ENCODE measurements at places on chromosomes 5 and 9.

DNA sequence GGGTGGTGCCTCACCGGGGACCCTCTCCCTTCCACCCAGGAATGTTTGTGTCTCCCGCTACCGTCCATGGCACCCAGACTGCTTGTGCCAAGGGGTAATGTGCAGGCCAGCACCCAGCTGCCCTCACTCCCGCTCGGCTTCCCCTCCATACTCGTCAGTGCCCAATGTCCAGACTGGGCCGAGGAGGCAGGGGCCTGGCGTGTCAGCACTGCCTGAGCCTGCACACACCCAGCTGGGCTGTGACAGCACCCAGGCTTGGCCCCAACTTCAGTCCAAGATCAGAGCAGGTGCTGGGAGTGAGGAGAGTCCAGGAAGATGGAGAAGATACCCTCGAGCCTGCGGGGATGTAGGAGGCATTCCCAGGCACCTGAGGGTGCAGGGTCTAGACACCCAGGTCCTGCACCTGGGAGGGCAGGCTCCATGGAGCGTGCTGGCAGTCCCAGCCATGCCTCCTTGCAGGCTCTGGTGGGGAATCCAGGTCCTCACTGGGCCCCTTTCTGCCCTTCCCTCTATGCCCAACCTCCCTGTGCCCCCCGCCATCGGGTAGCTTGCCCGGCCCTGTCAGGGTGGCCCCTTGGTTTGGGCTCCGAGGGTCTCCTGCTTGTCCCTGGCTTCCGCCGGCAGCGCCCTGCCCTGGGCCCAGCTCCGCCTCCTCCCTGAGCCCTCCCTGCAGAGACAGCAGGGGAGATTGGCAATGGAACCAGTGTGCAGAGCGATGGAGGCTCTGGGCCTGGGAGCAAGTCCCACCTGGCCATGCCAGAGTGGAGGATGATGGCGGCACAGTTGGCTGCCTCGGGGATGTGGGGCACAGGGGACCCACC lies 250.8 kb upstream of the EDIL3 start:
- DNase-seq = no peak

- DNase-seq = no peak
Observed at GRCh38 chr5:120405286-120405864, 58.7 kb upstream of the PRR16 start.

- no peak for DNase-seq
Observed at GRCh38 chr5:38376404-38376803, 118.0 kb downstream of the EGFLAM start.

DNA sequence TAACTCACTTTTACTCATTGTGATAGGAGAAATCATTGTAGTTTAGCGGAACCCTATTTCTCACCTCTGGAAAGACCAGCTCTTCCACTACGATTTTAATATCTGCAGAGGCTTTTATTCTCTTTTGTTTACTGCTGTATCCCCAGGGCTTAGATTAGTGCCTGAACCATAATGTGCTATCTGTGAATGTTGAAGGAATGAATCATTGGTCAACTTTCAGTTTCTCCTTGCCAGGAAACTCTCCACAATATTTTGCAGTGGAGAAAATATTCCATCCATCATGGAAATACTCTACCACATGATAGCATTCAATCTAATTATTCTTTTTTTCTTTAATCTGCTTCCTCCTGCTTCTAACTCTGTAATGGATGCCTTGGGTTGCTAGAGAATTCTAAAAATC lies 263.5 kb upstream of the PTPRD start:
- no peak for DNase-seq

GRCh38 chr5:148799737-148800527 lies 26.5 kb upstream of the ADRB2 start:
- DNase-seq = no peak

GRCh38 chr5:159444441-159445082 lies 114.3 kb upstream of the IL12B start:
- DNase-seq = peak; percentile 23

GRCh38 chr5:11683666-11684065 lies 220.6 kb downstream of the CTNND2 start:
- no peak for DNase-seq

DNA sequence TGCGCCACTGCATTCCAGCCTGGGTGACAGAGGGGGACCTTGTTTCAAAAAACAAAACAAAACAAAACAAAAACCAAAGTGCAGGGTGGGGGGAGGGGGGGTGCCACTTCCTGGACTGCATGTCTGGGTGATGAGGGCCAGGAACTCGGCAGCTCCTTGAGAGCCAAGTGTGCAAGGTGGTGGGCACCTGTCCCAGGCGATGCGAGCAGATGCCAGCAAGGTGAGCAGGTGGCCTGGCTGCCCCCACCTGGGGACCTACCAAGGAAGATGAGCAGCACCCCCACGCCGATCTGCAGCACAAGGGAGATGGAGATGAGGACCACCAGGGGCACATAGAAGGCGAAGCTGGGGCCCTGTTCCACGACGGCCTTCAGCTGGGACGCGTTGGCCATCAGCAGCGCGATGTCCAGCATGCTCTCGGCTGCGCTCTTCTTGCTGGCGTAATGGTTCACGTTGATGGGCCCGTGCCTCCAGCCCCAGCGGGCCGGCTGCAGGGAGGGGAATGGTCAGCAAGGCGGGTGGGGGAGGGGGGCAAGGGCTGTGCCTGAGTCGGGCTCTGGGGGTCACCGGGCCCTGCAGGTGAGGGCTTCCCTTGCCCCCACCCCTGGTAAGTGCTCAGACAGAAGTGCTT lies 7.8 kb downstream of the NINJ1 start:
- DNase-seq = no peak

DNA sequence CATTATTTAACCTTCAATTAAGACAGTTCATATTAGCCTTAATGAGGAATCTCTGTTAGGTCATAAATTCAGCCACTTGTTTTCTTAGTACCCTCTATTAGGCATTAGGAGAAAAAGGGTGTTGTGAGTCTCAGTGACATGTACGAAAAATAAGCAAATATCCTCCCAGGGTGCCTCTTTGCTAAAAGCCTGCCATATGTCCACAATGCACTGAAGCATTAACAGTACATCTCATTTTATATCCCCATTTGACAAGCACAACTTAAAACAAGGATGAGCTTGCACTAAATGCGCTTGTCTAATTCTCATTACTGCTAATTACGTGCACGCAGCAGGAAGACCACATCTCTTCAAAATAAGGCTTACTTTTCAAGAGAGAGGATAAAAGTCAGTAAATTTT lies 48.4 kb upstream of the SRFBP1 start:
- no peak for DNase-seq

- DNase-seq = no peak
Observed at GRCh38 chr5:41102341-41102740, 31.2 kb upstream of the MROH2B start.

DNA sequence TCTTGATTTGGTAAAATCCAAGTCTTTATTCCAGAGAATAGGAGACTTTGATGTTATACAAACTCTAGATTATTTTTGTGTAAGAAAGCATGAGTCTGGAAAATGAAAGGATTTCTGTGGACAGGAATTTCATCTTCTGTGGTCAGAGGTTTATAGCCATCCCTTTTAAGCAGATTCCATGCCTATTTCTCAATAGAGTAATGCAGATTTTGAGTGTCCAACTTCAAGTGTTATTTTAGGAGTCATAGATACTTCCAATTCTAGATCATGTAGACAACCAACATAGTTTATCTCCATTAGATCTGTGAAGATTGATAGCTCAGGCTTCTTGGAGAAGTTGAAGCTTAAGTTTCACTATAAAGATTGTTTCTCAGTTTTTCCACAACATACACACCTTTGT lies 379.7 kb downstream of the PSAT1 start:
- no peak for DNase-seq

DNA sequence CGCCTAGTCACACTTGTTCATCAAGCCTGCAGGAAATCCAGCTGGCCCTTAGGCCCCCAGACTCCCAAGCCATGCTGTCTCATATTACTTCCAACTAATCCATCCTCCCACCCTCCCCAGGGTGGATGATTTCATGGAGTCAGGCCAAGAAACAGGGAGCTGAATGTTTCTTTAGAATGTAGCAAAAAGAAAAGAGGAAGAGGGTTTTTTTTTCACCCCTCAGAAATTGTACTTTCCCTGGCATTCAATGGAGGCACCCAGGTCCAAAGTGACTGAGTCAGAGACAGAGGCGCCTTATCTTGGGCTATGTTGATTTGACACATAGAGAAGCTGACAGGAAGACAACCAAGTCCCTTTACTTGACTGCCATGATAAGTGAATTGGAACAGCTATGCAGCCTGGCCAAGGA lies 260.2 kb upstream of the NR4A3 start:
- no peak for DNase-seq

- no peak for DNase-seq
Observed at GRCh38 chr5:140632366-140633020, 482 bp downstream of the CD14 start.

- no peak for DNase-seq
Observed at GRCh38 chr5:68479524-68479923, 264.0 kb downstream of the PIK3R1 start.

- DNase-seq = no peak
Observed at GRCh38 chr9:78021697-78022096, 9.9 kb downstream of the GNAQ start.

- DNase-seq = no peak
Observed at GRCh38 chr9:134227451-134228411, 63.4 kb upstream of the RNU6ATAC start.

- no peak for DNase-seq
Observed at GRCh38 chr5:124888622-124889485, 142.4 kb upstream of the ZNF608 start.

DNA sequence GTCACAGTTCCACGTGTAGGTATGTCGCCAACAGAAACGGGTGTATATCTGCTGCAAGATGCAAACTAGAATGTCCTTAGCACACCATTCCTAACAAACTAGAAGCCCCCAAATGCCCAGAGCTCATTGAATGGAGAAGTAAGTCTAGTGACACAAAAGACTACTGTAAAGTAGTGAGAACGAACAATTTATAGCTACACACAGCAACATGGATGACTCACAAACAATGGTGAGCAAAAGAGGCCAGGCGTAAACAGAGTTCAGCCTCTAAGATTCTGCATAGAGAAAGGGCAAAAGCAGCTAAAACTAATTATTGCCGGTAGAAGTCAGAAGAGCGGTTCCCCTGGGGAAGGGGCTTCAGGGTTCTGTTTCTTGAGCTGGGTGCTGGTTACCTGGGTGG lies 74.7 kb downstream of the AMBP start:
- DNase-seq = no peak

GRCh38 chr5:531101-531748 lies 7.0 kb upstream of the SLC9A3 start:
- DNase-seq = no peak

GRCh38 chr9:137278721-137279711 lies 1.5 kb downstream of the TOR4A start:
- no peak for DNase-seq

DNA sequence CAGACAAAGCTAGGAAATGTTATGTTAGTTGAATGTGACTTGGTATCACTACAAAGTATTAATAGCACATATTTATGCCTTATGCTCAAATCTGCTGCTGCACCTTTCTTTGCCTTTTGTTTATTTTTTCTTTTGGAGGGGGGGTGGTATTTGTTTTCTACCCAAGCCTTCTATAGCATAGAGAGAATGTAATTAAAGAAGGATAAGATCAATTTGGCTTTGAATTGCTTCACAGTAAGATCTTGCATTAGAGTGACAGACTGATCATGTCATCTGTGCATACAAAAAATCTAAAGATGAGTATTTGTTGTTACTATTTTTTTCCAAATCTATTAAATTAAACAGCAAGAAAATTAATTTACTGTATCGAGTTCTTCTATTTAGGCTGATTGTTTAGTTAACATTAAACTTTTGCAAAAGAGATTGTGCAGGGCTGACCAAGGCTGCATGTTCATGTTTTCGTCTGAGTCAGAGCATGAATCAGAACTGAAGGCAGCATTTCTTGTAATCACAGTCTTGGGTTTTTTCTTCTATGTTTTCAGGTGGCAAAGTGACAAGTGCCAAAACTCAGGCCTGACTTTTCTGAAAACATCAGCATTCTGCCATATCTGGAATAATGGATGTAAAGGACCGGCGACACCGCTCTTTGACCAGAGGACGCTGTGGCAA lies 1007.1 kb upstream of the WWC1 start:
- peak; percentile 29 for DNase-seq

- DNase-seq = no peak
Observed at GRCh38 chr9:17987189-17987588, 408.3 kb downstream of the SH3GL2 start.

GRCh38 chr9:115777610-115778009 lies 376.0 kb upstream of the PAPPA start:
- DNase-seq = no peak

DNA sequence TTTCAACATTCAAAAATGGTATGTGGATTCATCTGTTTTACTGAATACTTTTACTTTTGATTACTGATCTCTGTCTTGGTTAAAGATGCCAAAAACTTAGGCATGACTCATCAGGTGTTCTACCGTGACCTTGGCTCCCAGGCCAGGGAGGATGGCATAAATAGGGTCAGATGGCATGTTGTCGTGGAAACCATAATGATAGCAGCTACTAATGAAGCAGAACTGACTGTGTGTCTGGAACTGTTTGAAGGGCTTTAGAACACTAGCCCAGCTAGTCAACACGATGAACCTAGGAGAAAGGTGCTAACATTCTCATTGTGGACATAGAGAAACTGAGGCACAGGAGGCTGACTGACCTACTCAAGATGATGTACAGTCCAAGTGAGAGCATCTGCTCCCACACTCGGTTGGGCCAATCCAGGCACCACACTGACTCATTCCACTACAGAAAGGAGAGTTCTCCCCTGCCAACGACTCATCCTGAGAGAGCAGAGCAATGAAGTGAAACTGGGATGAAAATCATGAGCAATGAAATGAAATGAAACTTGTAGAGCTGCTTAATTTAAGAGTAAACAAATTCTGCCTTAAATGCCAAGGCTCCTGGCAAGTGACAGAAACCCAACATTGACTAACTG lies 116.0 kb downstream of the TENT4A start:
- no peak for DNase-seq

- DNase-seq = peak; percentile 16
Observed at GRCh38 chr5:64612344-64612961, 77.8 kb upstream of the SHISAL2B start.

DNA sequence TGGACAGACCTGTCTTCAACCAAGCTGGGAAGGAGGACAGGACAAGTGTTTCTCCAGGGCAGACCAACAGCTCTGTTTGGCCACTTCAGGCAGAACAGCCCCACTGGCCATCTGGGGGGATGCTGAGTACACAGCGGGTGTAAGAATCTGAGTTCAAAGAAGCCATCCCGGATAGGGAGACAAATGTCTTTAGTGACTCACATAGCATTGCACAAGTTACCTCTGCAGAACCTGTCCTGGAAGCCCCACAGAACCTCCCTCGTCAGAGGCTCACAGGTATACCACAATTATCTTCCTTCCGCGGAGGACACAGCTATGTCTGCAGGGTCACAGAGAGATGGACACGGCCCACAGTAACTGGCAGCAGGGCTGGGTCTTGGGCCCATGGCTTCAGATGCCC lies 2.0 kb downstream of the OR2V2 start:
- DNase-seq = no peak

DNA sequence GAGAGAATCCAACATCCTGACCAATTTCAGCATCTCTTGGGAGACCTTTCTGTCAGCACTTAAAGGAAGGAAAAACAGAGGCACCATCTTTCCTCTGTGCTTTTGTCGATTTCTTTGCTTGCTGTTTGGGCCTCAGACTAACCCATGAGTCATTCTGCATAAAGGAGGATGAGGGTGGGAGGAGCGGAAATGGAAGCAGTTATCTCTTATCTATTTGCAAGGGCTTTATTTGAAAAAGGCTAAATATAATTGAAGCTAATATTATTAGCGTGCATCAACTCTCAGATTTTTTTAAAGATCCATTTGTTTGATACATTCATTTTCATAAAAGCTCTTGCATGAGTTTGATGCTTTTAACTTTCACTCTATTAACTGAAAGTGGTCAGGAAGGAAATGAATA lies 72.9 kb downstream of the ZNF622 start:
- no peak for DNase-seq

GRCh38 chr5:177099422-177100093 lies 12.8 kb downstream of the FGFR4 start:
- no peak for DNase-seq

All from AG04450 (cell line).